ENCODE measurements at places on chromosomes 13 and 19.

GRCh38 chr13:109859898-109860297 is 73.5 kb upstream of the IRS2 start:
- DNase-seq, result no peak

GRCh38 chr19:5253406-5254110 is 87.1 kb downstream of the PTPRS start:
- DNase-seq, result no peak

DNA sequence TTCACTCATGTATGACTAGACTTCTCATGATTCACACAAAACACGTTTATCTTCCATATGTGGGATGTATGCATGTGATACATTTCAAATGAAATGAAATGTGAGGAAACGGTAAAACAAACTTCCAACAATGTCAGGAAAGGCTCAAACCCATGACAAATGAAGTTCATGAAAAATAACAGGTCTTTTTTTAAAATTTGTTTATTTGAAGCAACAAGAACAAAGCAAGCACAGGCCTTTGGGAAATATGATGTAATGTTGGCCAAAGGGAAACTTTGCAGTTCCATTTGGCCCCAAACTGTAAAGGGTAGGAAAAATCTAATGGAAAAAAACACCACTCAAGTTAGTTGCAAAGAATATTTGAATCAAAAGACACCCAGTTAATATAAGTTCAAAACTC is 463.8 kb upstream of the ARGLU1 start:
- no peak for DNase-seq

GRCh38 chr13:107743983-107744382 is 471.4 kb downstream of the LIG4 start:
- DNase-seq, result no peak

DNA sequence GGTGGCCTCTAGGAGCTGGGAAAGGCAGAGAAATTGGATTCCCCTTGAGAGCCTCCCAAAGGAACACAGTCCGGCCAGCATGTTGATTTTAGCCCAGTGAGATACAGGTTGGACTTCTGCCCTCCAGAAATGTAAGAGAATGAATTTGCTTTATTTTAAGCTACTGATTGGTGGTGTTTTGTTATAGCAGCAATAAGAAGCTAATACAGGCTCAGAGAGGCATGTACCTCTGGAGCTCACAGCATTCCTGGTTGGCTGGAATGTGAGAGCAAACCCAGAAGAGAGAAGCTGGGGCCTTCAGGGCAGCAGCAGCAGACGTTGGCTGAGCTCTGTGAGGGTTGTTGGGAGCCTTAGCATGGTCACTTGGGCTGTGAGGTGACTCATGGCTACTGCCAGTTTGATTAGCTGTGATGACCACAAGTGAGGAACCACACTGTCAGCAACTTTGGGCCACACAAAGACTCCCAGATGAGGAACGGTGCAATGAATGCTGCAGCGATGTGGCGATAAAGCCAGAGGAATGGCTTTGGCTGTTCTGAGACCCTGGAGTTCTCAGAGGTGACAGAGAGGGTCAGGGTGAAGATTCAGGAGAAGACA is 80.1 kb downstream of the CYSLTR2 start:
- no peak for DNase-seq

- peak; percentile 70 for DNase-seq
Observed at GRCh38 chr19:39052243-39052746, 19.9 kb upstream of the FBXO27 start.

DNA sequence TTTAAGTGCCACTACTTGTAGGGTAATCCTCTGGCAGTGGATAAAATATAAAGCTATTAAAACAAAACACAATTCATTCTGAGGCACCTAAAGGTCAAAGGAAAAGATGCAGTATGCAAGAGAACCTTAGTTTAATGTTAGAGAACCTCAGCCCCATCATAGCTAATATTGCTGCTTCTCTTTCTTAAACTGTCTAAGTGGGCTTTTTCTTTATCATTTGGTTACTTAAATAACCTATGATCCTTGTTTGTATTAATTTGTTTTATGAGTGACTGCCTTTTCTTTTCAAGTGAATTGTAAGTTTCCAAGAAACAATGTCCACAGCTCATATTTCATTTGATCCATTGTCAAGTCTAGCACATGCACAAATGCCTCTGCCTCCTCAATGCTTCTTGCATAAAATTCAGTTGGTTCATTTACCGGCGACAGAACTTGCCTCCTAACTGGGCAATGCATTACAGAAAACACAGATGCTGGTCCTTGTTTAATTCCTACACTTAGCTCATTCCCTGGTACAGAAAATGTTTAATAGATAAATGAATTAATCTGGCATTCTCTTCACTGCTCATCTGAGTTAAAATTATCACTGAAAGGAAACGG is 1049.8 kb downstream of the OLFM4 start:
- no peak for DNase-seq

DNA sequence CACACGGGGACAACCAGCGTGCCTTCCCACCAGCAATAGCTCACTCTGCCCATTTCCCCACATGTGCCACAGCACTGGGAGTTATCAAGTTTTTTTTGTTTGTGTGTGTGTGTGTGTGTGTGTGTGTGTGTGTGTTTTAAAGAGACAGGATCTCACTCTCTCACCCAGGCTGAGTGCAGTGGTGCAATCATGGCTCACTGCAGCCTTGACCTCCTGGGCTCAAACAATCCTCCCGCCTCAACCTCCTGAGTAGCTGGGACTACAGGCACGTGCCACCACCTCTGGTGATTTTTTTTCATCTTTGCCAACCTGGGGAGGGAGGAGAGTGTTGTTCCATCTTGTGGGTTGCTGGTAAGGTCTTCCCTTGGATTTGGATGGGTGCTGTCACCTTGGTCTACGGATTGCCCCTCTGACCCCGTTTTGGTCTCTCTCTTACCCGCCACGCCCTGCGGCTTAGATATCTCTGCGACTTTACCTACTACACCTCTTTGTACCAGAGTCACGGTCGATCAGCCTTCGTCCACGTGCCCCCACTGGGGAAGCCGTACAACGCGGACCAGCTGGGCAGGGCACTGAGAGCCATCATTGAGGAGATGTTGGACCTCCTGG is 22.6 kb downstream of the PGPEP1 start:
- no peak for DNase-seq

- peak; percentile 78 for DNase-seq
Observed at GRCh38 chr13:94662274-94662945, 49.9 kb downstream of the SOX21 start.

- peak; percentile 41 for DNase-seq
Observed at GRCh38 chr13:95480791-95481780, 71.4 kb upstream of the CLDN10 start.

GRCh38 chr19:53876651-53877224 is 5.3 kb upstream of the PRKCG start:
- peak; percentile 74 for DNase-seq

GRCh38 chr13:77810430-77810829 is 108.2 kb downstream of the EDNRB start:
- peak; percentile 48 for DNase-seq

DNA sequence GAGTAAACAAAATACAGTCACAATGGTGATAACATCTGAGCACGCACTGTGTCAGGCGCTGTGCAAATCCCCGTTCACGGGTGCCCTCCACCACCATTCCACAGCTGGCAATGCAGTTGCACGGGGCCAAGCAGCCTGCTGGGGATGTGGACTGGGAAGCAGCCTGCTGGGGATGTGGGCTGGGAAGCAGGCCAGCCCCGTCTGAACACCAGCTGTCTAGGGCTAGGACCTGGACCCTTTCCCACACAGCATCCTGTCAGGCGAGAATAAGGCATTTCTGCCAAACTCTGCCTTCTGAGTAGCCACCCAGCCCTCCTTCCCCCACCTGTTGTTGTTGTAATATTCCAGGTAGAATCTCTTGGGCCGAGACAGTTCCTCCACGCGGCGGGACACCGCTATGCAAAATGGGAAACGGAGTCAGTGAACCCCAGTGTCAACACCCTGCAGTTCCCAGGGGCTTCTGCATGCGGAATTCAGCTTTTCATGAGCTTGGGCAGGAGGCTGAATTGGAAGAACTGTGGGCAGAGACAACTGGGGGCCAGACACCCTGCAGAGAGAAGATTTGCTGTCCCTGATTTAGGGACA is 27.8 kb upstream of the MIER2 start:
- DNase-seq, result no peak

DNA sequence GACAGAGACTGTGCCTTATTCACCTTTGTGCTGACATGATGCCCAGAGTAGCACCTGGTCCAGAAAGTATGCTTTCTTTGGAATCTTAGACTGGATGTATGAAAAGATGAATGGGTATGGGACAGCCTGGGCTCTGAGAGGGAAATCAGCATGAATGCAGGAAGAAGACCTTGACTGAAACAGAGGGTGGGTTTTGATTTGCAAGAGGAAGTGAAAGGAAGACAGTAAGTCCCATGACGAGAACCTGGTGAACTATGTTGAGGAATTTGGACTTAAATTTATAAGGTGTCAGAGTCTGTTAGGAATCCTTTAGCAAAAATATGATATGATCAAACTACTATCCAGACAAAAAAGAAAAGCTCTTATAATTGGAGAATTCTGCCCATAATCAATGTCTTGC is 301.9 kb downstream of the SPRY2 start:
- no peak for DNase-seq

- no peak for DNase-seq
Observed at GRCh38 chr13:23639674-23640073, 69.5 kb downstream of the TNFRSF19 start.

DNA sequence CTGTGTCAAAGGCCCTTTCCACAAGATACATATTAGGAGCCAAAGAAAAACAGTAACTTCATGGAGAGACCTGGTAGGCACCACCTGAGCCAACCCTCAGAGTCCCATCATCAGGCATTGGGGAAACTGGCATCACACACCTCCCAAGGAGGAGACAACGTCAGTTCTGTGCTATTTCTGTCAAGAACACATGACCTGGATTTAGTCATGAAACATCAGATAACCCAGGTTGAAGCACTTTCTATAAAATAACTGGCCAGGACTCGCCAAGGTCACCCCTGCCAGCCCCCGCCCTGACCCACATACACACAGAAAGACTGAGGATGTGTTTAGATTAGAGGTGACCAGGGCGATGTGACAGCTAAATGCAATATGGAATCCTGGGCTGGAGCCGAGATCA is 35.6 kb downstream of the COL4A1 start:
- DNase-seq, result no peak

DNA sequence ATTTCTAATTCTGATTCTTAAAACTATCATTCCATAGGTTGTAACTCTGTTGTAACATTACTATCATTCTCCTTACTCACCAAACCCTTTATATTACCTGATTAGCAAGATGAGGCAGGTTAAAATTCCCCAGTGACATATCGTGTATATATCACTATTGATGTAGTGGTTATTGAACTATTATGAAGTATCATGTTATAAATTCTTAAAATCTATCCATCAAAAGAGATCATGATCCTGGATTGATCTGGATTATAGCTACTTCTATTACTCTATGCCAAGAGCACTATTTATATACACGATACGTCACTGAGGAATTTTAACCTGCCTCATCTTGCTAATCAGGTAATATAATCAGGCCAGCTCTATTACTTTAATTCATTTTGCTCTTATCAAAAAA is 533.9 kb downstream of the SLITRK6 start:
- DNase-seq, result no peak

GRCh38 chr13:82702513-82702912 is 1179.8 kb downstream of the SLITRK1 start:
- DNase-seq, result no peak

DNA sequence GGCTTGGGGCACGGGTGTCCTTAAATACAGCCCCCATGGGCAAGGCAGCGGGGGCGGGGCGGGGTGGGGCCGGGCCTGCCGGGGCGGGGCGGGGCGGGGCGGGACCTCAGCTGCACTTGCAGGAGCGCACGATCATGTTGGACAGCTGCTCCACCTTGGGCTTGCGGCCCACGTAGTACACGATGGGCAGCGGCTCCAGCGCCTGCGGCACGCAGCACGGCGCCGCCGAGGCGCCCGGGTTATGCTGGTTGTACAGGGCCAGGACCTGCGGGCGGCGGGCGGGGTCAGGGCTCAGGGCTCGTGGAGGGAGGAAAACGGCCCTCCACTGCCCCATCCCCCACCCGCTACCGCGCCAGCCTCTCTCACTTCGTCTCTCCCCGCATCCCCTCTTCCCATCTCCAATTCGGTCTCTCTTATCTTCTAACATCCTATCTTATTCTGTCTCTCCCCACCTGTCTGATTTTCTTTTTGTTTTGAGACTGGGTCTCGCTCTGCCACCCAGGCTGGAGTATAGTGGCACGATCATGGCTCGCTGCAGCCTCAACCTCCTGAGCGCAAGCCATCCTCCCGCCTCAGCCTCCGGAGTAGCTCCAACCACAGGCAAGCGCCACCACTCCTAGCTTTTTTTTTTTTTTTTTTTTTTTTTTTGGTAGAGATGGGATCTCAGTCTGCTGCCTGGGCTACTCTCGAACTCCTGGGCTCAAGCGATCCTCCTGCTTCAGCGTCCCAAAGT is 21.1 kb downstream of the CCDC97 start:
- DNase-seq, result no peak

DNA sequence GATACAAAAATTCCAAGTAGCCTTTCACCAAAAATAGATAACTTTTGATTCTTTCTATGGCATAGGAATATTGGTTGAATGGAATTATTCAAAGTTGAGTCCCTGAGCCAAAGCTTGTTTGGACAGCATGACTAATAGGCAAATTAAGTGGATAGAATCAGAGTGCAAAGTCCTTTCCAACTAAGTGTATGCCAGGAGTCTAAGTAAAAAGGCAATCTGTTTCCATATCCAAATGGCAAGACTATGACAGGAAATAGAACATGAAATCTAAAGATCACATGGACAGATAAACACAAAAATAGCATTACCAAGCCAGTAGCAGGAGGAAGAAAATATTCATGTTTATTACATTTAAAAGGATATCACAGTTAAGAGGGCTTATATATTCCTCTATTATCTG is 804.6 kb downstream of the SLITRK6 start:
- DNase-seq, result no peak

- no peak for DNase-seq
Observed at GRCh38 chr13:92838786-92839185, 387.8 kb upstream of the GPC6 start.

DNA sequence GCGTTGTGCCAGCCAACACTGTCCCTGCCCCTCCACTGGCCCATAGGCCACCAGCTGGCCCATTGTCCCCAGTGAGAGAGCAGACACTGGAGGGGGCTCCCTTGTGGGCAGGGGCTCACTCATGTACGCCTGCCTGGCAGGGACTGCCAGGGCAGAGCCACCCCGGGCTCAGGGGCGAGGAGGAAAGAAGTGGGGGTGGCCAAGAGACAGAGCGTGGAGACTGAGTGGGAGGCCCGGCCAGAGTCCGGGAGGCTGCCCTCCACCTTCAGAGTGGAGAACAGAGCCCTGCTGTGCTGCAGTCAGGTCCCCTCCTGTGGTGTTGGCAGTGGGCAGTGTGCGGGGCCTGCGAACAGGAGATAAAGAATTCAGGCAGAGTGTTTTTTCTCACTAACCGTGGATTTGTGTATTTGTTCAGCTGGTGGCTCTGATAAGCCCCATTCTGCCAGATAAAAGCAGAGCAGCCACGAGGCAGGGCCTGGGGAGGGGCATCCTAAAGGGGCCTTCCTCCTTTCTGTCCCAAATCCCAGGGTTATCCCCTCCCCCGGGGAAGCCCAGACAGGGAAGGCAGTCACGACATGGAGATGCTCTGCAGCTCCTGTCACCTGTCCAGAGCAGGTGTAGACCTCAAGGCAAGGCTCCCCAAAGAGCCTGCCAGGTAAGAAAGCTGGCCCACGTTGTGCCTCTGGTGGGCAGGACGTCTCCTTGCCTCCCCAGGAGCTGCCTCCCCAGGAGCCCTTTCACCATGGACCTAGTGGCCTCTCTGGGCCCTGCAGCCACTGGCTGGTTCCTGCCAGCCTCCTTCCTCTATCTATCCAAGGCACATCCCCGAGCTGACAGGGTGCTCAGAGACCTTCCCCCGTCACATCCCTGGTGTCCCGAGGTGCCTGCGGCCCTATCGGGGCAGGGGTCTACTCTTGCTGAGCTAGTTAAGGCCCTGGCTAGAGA is 33.0 kb downstream of the LYL1 start:
- DNase-seq, result peak; percentile 93

- DNase-seq, result no peak
Observed at GRCh38 chr19:9640956-9641355, 19.9 kb upstream of the ZNF561 start.

Data from common myeloid progenitor, CD34-positive (primary cell).